ENCODE measurements at places on chromosomes 6 and 20.

DNA sequence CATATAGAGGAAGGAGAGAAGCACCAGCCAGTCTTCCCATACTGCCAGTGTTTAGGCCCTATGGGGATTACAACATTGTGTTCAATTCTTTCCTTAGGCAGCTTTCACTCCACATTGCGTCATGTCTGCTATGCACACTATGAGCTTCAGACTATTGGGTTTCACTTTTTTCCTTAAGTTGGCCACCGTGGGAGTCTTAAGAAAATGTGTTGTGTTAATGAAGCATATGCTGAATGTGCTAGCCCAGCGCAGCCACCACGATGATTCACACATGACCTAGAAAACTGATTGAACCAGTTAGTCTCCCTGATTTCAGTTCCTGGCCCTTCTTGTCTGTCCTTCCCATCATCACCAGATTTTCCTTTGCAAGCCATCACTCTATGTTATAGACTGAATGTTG is 21.5 kb downstream of the TUBB2B start:
- DNase-seq: no peak

- no peak for DNase-seq
Measured at GRCh38 chr6:121382467-121383121, 48.3 kb upstream of the TBC1D32 start.

DNA sequence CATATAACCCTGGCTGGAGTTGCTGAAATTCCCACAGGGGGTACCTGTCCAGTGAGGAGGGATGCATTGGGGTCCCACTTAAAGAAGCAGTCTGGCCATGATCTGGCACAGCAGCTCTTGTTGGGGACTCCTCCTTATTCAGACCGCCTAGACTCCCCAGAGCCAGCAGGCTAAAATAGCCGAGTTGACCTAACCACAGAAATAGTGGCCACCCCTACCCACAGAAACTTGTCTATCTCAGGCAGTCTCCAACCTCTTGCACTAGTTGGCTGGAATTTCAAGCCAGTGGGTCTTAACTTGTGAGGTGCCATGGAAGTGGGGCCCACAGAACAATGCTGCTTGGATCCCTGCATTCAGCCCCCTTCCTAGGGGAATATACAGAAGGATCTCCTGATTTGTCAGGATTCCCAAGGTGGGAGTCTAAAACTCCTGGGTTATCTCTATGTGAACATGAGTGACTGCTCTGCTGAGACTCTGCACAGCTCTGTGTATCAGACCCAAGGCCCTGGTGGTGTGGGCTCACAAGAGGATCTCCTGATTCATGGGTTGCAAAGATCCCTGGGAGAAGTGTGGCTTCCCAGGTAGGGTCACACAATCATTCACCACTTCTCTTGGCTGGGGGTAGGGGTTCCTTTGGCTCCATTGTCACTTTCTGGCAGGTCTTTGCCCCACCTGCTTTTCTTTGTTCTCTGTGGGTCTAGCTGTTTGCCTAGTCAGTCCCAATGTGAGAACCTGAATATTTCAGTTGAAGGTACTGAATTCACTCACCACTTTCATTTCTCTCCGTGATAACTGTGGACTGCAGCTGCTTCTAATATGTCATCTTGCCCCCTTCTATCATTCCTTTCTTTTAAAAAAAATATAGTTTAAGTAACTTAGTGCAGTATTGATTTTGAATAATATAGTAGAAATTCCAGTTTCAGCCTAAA is 65.5 kb upstream of the CLVS2 start:
- no peak for DNase-seq

GRCh38 chr6:41136911-41137310 is 17.2 kb downstream of the TREML1 start:
- no peak for DNase-seq

- DNase-seq: no peak
Measured at GRCh38 chr6:52020945-52021570, 66.4 kb downstream of the PKHD1 start.

- no peak for DNase-seq
Measured at GRCh38 chr6:128443553-128443952, 76.8 kb downstream of the PTPRK start.

DNA sequence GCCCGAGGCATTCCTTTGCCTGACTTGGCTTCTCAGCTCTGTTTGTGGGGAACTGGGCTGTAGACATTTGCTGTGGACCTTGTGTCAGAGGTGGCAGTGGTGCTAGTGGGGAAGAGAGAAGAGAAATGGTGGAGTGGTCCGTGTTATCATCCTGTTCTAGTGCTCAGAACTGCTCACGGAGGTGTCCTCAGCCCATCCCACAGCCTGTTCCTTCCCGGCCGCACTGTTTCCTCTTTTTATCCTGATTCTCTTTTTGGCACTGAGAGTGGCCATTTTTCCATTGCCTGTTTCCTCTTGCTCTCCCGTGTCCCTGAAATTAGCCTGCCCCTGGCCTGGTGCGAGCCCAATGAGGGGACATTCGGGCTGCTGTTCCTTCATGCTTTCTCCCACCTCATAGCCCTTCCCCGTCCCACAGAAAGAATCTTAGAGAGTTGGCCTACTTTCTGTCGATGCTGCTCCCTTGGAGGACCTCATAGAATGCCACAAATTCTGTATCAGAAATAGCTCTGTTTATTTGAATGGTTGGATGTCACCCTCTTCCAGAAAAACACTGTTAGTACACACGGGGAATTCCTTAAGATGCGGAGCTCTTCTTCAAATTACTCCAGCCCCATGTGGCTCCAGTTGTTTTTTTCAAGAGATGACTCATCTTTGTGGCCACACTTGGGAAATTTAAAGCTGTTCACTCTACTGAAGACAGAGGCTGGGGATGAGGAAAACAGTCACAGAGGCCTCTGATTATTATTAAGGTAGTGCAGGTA is 26.1 kb downstream of the FARS2 start:
- DNase-seq: no peak

- no peak for DNase-seq
Measured at GRCh38 chr6:96450082-96450769, 71.4 kb upstream of the UFL1 start.

- DNase-seq: no peak
Measured at GRCh38 chr20:57407541-57407956, 16.4 kb downstream of the RBM38 start.

GRCh38 chr6:146990821-146991798 is 213.1 kb upstream of the STXBP5 start:
- no peak for DNase-seq

- no peak for DNase-seq
Measured at GRCh38 chr6:124539096-124539495, 423.1 kb upstream of the RNF217 start.

- no peak for DNase-seq
Measured at GRCh38 chr6:126581316-126581715, 241.4 kb downstream of the CENPW start.

- DNase-seq: no peak
Measured at GRCh38 chr6:14265049-14266021, 147.8 kb downstream of the CD83 start.

- DNase-seq: no peak
Measured at GRCh38 chr6:108781419-108782100, 66.7 kb upstream of the ARMC2 start.

DNA sequence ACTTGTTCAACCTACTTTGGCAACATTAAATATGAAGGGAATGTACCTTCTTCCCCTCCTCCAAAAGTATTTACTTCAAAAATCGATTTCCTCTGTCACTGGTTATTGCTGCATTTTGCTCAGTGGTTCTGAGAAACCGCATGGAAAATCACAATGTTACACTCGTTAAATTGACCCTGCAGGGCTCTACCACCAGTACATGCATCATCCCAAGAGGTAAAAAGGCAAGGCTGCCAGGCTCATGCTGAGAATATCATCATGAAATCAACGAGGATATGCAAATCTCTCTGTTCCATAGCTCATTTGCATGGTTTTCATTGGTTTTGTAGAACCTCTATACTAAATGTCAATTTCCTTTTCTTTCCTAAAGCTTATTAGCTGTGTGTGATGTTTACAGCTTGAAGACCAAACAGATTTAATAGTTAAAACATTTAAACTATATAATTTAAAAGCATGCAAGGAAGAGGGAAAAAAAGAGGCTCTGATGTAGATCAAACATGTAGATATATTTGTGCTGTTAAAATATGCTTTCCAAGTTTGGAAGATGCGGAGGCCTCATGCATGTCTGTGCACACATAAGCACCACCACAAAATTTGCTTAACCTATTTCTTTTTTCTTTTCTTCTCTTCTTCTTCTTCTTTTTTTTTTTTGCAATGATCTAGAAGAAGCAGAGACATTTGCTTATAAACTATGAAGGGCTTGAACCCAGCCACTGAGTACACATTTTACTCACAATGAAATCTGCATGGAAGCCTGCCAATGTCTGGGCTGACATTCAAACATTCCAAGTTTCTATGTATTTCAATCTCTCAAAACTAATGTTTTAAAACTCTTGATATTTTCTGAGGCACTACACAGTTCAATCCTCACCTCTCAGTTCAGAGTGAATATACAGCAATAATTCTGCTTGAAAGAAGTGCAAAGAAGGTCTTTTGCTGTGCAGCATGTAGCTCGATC is 194.0 kb downstream of the GMPR start:
- no peak for DNase-seq

- no peak for DNase-seq
Measured at GRCh38 chr6:119109654-119110325, 31.3 kb upstream of the FAM184A start.

DNA sequence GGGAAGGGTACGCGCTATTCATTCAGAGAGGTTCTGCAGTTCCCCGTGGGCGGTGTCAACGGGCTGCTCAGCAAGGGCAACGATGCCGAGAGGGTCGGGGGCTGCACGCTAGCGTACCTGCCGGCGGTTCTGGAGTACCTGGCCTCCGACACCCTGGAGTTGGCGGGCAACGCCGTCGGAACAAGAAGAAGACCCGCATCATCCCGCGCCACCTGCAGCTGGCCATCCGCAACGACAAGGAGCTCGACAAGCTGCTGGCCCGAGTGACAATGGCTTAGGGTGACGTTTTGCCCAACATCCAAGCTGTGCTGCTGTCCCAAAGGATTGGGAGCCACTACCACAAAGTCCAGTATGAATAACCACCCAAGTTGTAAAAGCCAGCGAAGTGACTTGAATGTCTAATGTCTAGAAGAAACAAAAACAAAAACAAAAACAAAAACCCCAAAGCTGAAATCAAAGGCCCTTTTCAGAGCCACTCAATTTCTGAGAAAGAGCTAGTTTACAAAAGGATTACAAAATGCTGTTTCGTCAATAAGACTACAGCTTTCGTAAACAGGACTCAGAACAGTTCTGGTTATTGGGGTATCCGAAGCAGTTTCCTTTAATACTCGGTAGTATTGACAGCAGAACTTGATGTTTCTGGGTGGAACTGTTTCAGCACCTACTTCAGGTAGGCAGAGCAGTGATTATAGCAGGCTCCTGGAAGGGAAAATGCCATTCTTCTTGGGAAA is 21.9 kb upstream of the SLC17A4 start:
- no peak for DNase-seq

DNA sequence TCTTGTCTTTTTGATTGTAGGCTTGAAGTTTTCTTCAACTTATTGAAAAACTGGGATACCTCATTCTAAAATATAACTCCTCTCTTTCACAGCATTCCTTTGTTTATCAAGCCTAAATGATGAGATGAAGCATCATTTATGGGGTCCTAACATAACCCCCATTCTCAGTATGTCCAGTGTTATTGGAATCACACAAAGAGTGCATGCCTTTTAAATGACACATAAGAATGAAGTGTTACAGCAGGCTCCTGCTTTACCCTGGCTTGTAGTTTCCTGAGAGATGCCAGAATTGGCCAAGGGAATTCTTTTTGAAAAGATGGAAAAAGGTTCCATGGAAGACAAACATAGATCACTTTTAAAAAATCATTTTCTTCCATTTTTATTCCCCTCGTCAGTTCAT is 502.4 kb downstream of the BCKDHB start:
- no peak for DNase-seq

GRCh38 chr6:137729866-137730629 is 137.0 kb upstream of the TNFAIP3 start:
- no peak for DNase-seq

- no peak for DNase-seq
Measured at GRCh38 chr6:166855416-166855815, 100.9 kb downstream of the RNASET2 start.

DNA sequence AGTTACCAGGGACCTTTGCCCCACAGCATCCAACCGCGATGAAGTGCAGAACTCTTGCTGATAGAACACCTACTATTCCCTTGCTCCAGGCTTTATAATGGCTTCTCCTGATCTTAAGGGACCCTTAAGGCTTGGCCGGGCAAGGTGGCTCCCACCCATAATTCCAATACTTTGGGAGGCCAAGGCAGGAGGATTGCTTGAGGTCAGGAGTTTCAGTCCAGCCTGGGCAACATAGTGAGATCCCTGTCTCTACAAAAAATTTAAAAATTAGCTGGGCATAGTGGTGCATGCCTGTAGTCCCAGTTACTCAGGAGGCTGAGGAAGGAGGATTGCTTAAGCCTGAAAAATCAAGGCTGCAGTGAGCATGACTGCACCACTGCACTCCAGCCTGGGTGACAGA is 68.8 kb downstream of the GCNT2 start:
- DNase-seq: no peak

GRCh38 chr6:101595276-101595675 is 201.8 kb downstream of the GRIK2 start:
- DNase-seq: no peak
